ENCODE measurements at places on chromosomes 1 and 21.

GRCh38 chr1:197042676-197043341 lies 24.3 kb downstream of the F13B start:
- no peak for DNase-seq

- DNase-seq = no peak
Observed at GRCh38 chr21:44838951-44839350, 21.1 kb upstream of the SUMO3 start.

DNA sequence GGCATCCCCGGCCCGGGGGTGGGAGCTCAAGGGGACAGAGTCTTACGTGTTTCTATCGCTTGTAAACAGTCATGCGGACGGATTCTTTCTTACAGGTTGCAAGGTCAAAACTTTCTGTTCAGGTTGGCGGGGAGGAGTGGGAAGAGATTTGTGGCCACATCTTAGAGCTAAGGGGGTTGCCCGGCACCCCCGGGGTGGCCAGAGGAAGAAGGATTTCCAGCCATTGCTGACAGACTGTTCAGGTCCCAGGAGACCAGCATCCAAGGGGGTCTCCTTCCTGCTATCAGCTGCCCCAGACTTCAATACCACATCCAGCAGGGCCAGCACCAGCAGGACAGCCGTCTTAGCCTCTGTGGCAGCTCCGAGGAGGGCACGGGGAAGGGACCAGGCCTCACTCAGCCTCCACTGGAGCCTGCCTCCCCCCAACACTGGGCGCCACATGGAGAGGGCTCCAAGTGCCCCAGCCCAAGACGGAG lies 52.0 kb downstream of the KIF21B start:
- no peak for DNase-seq

DNA sequence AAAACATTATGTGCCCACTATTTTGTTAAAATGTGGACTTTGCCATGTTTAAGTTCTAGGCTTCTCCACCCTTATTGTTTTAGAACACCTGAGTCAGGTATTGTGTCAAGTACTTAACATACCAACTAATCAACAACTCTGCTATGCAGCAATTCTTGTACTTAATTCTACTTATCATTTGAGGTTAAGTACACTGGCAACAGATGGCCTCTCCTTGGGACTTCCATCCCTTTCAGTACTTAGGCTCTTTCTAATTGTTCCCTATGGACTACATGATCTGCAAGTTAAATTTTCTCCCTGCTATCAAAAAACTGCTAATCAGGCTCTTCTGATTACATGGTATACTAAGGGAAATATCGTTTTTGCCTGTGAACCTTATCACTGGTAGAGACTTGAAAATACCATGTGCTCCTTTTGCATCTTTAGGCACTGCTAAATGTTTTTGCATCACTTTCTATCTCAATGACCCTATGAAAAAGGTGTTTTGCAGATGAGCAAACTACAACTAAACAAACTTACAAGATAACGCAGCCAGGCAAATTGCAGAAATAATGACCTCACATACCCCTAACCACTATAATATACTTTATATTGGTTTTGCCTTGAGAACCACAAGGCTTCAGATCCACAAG lies 18.9 kb downstream of the SFPQ start:
- no peak for DNase-seq

DNA sequence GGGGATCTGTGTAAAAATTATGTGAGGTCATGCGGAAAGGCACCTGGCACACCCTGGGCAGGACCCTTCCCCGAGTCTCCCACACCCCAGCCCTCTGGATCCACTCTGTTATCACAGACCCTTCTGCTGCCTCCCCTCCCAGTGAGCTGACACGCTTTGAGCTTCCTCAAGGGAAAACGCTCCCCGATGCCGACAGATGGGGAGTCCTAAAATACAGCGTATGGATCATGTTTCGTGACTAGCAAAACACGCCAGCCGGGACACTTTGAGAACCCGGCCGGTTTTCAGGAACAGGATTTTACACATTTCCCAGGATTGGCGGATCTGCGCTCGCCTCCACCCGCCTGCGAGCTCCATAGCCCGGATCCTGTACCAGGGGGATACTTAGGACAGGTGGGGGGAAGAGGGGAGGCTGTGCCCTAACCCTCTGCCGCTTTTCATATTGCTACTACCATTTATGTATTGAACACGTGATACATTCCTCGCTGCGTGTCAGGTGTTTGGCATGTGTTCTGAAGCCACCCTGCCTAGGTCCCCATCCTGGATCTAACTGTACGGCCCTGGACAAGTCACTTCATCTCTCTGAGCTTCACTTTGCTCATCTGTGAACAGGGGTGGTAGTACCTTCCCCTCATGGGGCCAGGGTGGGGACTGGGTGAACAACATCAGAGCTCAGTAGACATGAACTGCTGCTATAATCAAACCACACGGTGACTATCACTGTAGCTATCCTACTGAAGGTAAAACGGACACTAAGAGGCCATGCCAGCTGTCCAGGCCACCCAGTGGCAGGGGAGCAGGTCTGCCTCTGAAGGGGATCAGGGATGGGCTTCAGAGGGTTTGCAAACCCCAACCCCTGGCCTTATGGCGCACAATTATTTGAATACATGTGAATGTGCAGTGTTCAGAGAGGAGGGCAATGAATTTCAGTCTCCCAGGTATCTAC lies 63.2 kb downstream of the SSBP3 start:
- no peak for DNase-seq

DNA sequence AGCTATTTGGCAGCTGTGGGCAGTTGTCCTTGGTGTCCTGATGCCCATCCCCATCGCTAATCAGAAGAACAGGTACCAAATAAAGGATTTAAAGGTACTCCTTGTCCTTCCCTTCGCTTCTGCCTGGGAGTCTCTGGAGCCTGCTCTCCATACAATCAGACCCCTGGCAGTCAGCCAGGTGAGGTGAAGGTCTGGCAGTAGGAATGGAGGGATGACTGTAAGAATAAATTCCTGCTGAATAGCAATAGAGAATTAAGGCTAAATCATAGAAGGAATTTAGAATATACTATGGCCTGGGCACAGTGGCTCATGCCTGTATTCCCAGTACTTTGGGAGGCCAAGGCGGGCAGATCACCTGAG lies 9.2 kb downstream of the THBS3 start:
- DNase-seq = no peak

- no peak for DNase-seq
Observed at GRCh38 chr21:45325206-45326168, 37.8 kb upstream of the POFUT2 start.

DNA sequence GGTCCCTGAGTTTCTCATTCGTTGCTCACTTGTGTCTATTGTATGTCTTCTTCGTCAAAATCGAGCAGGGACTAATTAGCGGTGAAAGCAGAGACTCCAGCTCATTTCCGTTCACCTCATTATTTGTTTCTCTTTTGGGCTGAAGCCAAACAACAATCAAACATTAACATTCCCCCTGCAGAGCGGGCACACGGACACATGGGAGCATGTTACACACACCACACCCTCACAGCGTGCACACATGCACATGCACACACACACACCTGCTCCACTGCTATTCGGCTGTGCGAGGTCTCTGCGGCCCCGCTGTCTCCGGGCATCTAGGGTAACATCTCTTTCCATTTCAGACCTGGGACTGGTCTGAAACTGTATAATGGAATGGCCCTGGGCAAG lies 58.5 kb upstream of the LRRC8D start:
- DNase-seq = no peak

DNA sequence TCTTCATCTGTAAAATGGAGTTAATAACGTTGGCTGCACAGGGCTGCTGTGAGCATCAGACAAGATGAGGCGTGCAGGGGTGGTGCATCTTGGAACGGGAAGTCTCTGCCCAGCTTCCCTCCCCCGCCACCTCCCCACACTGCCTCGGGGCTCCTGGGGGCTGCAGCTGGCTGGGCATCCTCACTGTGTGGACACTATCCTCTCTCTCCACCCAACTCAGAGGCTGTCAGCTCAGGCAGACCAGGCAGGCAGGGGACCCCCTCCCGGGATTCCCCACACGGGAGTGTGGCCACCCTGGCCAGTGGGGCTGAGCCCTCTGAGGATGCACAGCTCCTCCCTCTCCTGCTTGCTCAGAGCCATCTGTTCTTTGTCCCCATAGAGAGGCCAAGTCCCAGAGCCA lies 122.7 kb downstream of the CCDC185 start:
- no peak for DNase-seq

- DNase-seq = no peak
Observed at GRCh38 chr1:64701071-64701470, 43.8 kb upstream of the RAVER2 start.

GRCh38 chr1:66285618-66286270 lies 248.2 kb upstream of the SGIP1 start:
- DNase-seq = no peak

DNA sequence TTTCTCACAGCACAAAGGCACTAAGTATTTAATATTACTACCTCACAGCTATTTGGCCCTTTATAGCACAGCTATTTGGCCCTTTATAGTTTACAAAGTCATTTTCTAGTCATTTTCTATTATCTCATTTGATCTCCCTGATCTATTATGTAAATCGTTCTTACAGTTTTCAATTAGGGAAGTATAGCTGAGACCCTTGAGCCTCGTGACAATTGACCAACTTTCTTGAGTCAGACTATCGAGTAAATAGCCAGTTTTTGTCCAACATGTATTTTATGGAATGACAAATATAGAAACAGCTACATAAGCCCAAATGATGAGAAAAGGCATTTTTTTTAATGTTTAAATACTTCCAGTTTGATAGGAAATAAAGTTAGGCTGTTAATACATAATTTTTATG lies 7.0 kb upstream of the ANGPTL1 start:
- DNase-seq = no peak

DNA sequence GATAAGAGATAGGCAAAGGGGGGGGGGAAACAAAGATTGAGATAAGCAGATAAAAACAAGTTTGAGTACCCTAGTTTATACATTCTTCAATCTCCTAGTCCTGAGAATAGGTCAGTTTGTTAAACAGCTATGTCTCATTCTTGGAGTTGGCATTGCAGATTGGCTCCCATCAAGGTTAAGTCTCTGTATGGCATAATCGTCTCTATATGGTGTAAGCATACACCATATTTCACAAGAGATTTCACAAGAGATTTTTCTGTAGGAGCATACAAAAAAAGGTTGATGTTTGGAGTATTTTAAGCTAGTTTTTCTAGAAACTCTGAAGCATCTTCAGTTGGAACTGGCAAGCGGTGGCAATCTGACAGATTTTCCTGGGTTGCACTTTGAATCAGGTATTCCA lies 35.8 kb downstream of the NCAM2 start:
- no peak for DNase-seq

- no peak for DNase-seq
Observed at GRCh38 chr21:29074007-29074376, 544 bp upstream of the CCT8 start.

DNA sequence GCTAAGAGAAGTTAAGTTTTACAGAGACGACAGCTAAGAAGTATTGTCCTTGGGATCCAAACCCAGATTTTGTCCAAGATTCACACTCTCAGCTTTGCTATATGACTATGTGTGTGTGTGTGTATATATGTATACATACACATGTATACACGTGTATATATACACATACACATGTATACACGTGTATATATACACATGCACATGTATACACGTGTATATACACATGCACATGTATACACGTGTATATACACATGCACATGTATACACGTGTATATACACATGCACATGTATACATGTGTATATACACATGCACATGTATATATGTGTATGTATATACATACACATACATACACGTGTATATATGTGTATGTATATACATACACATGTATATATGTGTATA lies 3.9 kb upstream of the CACHD1 start:
- DNase-seq = no peak

DNA sequence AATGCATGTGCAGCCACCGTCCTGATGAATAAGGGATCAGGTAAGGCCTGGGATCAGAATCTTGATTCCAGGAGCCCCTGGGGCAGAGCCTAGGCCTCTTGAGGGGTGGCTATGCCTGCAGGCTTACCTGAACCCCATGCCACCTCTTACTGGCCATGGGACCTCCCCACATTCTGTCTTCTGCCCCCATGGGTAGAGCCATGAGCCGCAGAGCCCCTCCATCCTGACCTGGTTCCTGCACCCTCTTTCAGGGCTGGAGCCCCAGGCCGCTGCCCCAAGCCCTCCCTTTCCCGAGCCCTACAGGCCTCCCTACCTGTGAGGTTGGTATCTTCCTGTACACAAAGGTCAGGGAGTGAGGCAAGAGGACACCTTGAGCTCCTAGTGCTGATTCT lies 120.8 kb downstream of the DMRTB1 start:
- DNase-seq = no peak

DNA sequence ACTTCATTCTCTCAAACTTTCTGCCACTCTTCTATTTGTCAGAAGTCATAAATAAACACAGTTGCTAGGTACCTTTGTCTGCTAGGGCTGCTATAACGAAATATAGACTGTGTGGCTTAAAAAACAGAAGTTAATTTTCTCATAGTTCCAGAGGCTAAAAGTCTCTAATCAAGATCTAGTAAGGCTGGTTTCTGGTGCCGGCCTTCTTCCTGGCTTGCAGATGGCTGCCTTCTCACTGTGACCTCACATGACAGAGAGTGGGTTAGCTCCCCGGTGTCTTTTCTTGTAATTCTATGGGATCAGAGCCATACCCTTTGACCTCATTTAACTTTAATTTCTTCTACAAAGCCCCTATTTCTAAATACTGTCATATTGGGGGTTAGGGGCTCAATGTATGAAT lies 5.9 kb downstream of the PDC start:
- no peak for DNase-seq
